ENCODE measurements at places on chromosomes 16 and 17.

- DNase-seq: no peak
Observed at GRCh38 chr17:20234276-20234675, 225.1 kb downstream of the SPECC1 start.

DNA sequence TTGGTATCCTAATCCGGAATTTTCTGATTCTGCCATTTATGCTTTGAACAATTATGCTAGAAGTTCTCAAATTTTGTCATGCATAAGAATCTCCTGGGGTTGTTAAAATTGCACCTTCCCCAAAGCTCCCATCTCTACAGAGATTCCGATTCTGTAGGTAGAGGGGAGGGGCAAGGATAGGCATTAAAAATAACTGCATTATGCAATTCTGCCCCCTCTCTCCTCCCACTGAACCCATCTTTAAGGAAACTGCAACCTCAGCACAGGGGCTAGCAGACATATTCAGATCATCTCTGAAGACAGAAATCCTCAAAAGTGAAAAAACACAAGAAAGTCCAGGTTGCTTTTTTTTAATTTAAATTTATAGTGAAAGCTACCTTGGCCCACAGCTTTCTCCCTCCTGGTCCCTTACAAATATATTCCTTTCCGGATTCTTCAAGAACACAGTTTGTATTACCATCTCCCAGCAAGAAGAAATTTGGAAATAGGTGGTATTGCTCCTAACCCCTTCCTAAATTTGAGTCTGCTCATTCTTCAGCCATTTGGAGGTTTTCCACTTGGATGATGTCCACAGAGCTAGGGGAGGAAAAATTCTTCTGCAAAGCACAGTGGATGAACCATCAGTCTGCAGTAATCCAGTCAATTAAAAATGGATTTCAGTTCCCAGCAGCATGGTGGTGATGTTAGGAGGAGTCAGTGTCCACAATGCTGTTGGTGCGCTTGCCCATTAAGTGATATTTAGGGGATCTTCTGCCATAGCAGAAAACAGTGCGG lies 67.7 kb downstream of the RBFOX1 start:
- DNase-seq: no peak

- no peak for DNase-seq
Observed at GRCh38 chr17:46836500-46836899, 14.9 kb upstream of the WNT9B start.

- no peak for DNase-seq
Observed at GRCh38 chr17:80523956-80524712, 20.5 kb upstream of the RPTOR start.

DNA sequence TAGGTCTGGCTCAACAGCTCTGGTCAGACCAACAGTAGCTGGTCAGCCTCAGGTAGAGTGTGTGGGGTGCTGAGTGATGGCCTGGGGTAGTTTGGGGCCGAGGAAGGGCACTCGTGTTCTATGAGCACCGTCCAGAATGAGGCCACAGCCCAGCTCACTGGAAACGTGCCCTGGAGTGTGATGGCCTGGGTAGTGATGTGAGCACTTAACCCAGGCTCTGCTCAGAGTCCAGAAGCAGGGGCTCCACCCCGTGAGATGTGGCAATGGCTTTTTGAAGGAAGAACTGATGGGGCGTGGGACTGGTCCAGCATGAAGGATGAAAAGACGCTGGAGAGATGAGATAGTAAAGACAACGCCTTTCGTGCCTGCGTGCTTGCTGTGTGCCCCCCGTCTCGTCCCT lies 35.3 kb downstream of the NTN1 start:
- DNase-seq: no peak

DNA sequence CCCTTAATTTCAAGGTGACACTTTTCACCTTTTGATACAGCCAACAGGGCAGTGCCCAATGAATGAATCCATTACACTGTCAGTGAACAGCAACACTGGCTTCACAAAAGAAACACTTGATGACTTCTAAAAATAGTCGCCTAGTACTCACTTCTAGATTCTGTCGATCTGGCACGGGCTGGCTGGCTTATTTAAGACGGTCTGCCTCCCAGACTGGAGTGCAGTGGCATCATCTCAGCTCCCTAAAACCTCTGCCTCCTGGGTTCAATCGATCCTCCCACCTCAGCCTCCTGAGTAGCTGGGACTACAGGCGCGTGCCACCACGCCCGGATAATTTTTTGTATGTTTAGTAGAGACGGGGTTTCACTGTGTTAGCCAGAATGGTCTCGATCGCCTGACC lies 1.9 kb downstream of the NDUFAB1 start:
- DNase-seq: no peak

GRCh38 chr17:28404007-28404406 lies 2.0 kb downstream of the SLC46A1 start:
- no peak for DNase-seq

DNA sequence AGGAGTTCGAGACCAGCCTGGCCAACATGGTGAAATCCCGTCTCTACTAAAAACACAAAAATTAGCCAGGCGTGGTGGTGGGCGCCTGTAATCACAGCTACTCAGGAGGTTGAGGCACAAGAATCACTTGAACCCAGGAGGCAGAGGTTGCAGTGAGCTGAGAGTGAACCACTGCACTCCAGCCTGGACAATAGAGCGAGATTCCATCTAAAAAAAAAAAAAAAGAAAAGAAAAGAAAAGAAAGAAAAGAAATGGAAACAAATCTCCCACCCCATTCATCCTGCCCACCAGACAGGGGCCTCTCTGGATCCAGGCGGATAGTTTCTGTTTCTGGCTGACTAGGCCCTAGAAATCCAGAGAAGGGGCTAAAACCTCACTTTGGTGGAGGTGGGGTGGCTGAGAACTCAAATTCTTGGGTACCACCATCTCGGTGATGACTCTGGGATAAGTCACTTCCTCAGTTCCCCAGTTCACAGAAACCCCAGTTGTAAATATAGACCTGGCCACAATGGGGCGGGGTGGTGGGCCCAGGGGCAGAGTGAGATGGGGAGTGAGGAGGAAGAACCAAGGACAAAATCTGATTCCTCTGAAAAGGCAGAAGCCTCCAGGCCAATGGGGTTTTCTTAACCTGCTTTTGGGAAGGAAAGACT lies 22.2 kb downstream of the SOCS1 start:
- peak; percentile 48 for DNase-seq

DNA sequence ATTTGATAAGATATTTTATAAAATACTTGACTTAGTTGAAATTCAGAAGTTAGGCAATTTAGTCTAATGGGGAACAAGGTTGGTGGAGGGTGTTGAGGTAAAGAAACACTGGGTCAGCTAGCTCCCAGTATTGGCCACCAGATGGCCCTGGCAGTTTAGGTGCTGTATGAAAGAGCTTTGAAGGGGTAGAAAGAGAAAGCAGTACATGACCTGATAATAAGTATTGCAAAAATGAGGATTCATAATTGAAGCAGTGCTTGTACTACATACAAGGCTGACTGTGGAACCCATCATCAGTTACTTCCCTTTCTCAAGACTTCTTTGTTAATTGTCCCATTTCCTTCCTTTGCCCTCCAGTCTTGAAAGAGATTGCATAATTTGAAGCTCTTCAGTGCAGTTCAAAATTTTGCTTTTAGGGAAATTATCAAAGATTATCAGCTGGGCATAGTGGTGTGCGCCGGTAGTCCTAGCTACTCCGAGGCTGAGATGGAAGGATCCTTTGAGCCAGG lies 29.4 kb downstream of the TANC2 start:
- no peak for DNase-seq

DNA sequence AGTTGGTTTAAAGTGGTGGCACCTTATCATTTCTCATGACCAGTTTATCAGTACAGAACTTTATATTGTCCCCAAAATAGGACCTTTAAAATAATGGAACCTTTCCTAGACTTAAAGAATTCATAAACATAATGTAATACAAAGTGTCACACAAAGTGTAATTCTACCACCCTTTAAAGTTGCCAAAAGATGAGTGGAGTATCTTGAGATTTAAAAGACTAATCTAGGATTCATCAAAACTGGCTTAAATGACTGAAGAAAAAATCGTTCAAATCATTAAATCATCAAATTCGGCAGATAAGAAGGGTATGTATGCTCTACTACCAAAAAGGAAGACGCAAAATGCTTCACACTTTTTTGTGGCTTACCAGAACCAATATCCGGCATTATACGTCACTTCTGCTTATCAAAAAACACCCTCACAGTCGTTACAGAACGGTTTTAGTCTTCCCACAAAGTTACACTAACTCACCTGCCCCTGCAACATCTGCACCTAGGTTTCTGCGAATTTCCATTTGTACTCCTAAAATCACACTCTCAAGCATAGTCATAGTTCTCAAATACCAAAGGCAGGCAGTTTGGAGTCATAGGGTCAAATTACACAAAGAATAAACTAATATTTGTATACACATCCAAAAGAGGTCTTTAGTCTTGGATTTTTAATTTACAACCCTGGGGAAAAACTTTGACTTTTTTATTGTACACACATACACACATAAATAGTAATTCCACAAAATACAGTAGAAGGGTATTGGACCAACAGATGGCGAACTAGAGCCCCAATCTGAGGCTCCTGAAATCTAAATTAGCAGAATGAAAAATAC lies 1.4 kb upstream of the KANSL1 start:
- DNase-seq: peak; percentile 27

GRCh38 chr16:73956587-73957494 lies 339.8 kb upstream of the PSMD7 start:
- DNase-seq: no peak

DNA sequence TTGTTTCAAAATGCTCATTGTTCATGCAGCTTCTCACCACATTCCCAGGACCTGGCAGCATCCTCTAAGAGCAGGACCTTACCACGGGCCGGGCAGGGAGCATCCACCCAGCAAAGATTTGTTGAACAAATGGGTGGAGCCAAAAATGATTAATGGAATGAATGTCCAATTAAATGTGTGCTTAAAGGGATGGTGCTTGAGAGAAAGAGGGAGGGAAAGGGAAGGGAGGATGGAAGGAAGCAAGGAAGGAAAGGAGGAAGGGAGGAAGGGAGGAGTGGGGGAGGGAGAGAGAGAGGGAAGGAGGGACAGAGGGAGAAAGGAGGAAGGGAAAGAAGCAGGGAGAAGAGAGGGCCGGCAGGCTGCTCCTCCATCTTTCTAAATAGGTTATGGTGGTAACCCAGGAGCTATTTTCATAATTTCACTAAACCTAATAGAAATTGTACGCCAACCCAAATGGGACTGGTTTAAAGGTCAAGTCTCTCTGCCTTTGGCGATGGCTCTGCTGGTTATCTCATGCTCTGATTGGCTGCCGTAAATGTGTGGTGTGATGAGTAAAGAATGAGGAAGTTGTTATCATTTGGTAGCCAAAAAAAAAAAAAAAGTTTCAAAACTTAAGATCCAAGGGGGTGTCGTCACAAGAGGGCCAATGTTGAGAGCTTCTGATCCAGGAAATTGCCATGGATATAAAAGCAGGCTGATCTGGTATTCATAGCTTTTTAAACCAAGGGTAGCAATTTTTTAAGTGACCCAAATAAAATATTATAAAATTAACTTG lies 126.7 kb upstream of the FOXF1 start:
- DNase-seq: no peak

GRCh38 chr17:8047769-8048110 lies 8.9 kb downstream of the ALOX15B start:
- DNase-seq: no peak

- DNase-seq: no peak
Observed at GRCh38 chr16:73116576-73116975, 68.6 kb upstream of the ZFHX3 start.

DNA sequence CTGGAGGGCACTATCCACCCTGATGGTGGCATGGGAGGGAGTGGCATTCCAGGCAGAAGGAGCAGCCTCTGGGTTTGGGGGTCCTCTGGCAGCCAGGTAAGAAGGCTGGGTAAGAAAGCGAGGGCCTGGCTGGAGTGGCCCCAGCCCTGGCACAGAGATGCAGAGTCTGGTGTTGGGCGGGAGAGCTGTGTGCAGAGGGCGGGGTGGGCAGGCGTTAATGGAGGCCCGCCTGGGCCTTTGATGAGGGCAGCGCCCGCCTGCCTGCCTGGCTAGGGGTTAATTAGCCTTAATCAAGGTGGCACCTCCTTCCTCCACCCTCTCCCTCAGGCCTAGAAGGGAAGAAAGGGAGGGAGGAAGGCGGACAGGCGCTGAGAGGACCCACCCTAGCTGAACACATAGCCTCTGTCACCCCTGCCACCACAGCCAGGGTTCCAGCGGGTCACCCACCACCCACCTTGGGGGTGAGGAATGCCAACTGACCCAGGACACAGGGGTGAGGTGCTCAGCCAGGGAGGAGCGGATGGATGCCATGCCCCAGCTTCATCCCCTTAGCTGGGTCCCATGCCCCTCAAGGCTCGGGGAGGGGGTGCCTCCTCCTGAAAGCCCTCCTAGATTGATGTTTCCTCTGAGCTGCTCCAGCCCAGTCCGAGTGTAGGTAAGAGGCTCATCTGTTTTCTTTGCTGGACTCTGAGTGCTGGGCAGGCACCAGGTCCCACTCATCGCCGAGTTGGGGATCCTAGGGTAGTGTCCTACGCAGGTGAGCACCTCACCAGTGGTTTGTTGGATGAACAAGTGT lies 13.4 kb upstream of the FAM83G start:
- DNase-seq: no peak

- DNase-seq: no peak
Observed at GRCh38 chr17:74737299-74738050, 419 bp downstream of the RAB37 start.

DNA sequence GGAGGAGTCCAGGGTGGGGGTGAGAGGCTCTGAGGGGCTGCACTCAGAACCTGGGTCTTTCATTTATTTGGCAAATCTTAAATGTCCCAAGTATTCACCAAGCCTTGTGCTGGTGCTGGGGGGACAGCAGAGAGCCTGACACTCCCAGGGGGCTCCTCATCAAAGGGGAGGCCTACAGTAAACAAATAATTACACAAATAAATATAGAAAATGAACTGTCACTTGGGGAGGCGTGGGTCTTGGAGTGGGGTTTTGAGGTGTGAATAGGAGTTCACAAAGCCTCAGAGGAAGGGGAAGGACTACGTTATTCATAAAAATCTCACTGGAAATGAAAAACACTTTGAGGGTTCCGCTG lies 15.2 kb upstream of the PRM1 start:
- DNase-seq: no peak
